ENCODE measurements at places on chromosomes 4 and X.

DNA sequence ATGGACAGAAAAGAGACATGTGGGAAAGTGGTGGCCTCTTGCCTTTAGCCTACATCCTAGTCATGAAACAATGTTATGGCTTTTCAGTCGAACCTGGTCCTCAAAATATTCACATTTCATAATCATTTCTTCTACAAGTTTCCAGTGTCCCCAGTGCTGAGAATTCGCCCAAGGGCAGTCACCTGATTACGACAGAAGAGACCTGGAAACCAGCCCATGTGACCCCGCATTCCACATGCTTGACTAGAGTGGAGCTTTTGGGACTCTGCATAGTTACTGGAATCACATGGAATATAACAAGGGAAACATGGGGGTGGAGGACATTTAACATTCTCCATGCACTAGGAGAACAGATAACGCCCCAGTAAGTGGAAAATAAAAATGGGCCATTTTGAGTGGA, 100.1 kb downstream of the PPARGC1A start:
- DNase-seq: no peak

- DNase-seq: no peak
Observed at GRCh38 chr4:185020293-185020808, 2.1 kb downstream of the HELT start.

DNA sequence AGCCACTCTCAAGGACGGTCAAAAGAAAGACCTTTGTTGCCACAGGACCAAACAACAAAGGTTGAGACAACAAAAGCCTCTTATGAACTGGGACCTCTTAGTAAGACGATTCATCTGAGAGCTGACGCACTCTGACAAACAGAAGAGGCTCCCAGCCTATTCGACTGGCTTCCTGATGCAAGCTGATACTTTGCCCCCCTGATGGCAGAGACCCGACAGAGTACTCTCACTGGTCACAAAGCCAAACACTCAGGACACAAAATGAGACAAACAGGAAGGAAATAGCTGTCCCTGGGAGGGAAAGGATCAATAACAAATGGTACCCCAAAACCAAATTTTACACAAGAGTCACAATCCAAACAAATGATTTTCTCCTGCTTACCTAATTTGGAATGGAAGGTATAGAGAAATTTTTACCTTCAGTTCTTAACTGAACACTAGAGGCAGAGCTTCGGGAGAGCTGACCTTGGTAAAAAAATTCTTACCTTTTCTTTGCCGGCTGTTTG, 75.2 kb upstream of the PLAC8 start:
- no peak for DNase-seq

GRCh38 chrX:65985922-65986588, 53.8 kb downstream of the VSIG4 start:
- DNase-seq: peak; percentile 84

DNA sequence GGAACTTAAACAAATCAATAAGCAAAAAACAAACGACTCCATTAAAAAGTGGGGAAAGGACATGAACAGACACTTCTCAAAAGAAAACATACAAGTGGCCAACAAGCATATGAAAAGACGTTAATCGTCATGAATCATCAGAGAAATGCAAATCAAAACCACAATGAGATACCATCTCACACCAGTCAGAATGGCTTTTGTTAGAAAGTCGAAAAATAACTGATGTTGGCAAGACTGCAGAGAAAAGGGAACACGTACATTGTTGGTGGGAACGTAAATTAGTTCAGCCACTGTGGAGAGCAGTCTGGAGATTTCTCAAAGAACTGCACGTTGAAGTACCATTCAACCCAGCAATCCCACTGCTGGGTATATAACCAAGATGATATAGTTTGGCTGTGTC, 23.7 kb downstream of the NEUROG2 start:
- no peak for DNase-seq

DNA sequence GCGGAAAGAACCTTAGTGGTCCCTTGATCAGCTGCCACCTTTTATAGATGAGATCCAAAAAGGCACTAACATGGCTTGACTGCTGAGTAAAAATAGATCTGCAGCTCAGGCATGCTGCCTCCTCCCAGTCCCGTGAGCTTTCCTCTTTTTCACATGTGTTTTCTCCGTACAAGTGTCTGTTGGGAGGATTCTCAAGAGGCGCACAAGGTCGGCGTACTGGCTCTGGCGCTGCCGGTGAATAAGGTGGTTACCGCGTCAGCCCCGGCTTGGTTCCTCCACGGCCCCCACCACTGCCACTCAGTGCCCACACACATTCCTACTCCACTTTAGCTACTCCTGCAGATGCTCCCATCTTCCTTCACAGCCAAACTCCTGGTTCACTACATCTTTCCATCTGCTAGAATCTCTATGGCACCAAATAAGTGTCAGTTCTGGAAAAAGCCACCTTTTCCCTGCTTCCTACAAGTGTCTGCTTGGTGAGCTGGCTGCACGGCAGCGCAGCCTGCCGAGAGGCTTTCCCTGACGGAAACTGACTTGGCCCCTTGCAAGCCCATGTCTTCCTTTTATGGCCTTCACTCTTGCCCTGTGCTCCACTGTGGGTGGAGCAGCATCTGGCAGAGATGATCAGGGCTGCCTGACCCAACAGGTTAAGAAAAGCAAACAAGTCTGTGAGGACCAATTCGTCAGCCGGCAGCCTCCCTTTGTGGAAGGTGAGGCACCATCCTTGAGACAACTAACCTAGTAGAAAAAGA, 99.8 kb downstream of the KLHL8 start:
- no peak for DNase-seq

GRCh38 chr4:147874109-147874508, 142.2 kb downstream of the ARHGAP10 start:
- DNase-seq: no peak

DNA sequence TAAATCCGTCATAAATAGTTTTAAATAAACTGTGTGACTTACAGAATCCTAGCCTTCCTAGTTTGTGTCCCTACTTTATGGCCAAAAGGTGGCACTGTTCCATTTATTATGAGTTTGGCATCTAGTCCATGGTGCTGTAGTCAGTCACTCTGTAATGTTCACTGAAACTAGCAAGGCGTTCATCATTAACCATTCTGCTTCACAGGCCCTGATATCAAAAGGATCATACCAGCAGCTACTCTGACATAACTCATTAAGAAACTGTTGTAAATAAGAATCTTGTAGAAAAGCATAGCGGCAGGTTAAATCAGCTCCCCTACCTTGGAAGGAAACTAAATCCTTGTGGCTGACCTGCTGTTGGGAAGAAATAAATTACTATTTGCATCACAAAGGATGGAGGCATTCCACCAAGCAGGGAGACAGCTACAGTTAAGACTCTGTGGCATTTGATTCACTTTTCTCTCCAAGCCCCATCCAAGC, 919.6 kb upstream of the DIAPH2 start:
- peak; percentile 0 for DNase-seq

GRCh38 chrX:69319376-69319775, 154.1 kb upstream of the PJA1 start:
- DNase-seq: no peak

GRCh38 chrX:77444545-77444944, 2.6 kb upstream of the FGF16 start:
- DNase-seq: peak; percentile 51

- DNase-seq: no peak
Observed at GRCh38 chrX:137573324-137574101, 7.6 kb downstream of the ZIC3 start.

- no peak for DNase-seq
Observed at GRCh38 chrX:131923614-131924250, 99.4 kb upstream of the STK26 start.

GRCh38 chr4:81745050-81745449, 273.3 kb upstream of the RASGEF1B start:
- DNase-seq: no peak

DNA sequence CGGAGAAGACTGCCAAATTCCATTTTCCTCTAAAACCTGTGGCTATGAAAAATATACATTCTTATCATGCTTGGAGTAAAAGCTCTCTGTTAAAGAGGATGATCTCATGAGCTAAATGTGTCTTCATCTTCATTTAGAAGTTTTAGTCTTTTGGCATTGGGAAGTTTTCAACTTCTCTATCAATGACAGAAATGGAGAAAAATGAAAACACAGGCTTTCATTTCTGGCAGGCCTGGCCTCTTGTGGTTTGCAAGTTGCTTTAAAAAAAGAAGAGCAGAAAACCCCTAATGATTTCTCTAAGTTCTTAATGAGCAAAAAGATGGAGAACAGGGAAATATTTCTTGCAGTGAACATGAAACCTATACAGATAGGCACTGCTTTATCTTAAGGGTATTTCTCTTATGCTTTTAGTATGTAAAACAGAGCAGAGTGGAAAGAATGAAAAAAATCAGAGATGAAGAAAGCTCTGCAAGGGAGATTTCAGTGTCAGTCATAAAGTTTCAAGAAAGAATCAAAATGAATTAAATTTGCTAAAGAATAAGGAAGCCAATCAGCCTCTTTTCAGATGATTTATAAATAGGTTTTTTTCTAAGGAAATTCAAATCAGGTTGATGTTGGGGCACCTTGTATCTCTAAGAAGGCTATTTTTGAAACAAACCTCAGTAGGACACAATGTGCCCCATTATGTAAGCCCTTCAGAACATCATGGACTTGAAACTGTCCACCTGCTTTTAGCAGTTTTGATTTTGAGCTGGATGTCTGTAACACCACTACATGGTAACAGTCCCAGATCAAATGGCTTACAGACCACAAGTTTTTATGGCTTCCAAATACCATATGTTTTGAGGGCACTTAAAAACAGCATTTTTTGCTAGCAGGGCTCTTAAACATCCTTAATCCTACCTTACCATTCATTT, 225.0 kb downstream of the GRIA3 start:
- no peak for DNase-seq

DNA sequence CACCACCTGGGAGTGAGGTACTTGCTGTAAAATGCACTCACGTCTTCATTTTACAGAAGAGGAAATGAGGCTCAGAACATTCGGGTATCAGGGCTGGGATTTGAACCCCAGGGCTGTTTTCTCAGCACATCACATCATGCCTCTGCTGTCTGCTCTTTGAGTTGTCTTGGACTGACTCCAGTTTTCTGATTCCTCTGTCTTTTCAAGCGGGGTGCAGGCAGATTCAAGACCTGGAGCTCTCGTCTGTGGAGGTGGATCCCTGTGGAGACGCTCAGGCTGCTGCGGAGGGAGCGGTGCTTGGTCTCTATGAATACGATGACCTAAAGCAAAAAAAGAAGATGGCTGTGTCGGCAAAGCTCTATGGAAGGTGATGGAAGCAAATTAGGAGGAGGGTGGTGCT, 6.3 kb downstream of the LAP3 start:
- no peak for DNase-seq

DNA sequence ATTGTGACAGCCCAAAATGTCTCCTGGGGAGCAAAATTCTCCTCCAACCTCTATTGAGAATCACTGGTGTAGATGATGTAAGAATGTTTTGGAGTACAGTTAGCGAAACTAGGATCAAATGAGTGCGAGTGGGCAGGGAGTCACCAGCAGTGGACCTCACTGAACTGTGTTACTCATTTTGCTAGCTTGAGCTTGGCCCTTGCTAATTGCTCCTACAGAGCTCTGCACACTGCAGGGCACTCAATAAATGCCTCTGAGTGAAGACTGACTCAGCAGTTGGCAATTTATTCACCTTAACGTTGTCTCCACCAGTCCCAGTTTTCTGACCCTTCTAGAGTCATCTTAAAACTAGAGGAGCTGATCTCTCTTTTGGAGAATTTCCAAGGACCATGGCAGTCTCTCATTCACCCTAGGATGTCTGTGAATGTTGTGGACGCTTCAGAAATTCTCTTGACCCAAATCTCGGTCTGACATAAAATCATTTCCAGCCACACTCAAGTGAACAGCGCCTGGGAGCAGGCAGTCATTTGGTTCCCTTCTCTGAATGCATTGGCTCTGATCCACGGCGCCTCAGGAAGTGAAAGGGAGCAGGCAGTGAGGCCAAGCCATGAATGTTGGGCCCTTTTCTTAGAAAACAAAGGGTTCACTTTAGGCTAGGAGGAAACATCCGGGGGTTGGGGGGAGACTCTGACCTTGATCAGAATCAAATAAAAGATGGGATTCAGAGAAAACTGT, 148.1 kb downstream of the NWD2 start:
- peak; percentile 68 for DNase-seq

GRCh38 chr4:78644744-78645330, 93.3 kb downstream of the ANXA3 start:
- peak; percentile 81 for DNase-seq

DNA sequence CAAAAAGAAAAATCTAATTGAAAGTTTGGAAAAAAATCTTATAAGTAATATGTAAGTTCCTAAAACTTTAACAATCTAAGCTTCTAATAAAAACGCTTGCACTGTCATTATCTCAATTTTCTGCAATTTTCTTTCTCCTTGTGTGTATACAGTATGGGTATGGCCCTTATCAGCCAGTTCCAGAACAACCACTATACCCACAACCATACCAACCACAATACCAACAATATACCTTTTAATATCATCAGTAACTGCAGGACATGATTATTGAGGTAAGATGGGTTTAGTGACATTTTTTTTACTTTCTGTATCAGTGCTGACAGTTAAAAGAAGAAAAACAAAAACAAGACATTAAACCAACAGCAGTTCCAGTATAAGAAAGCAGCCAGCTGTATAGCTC, 4.9 kb downstream of the STATH start:
- no peak for DNase-seq

GRCh38 chr4:4602468-4602867, 60.6 kb upstream of the STX18 start:
- no peak for DNase-seq

DNA sequence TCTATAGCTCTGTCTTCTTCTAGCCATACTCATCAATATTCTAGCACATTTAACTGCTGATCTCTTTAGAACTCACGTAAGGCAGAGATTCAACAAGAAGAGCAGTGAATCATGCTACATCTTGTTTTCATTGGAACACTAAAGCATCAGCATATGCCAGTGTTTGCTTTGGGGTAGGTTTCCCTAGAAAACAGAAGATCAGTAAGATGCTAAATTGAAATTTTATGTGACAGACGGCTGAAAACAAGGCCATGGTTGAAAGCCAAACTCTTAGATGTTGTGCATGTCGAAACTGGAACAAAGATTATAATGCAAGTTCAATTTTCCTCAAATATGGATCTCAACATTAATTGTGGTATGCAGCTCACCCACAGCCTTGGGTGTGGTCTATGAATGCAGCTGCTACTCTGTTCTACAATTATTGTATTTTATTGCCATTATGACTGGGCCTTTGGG, 107.6 kb downstream of the PDLIM5 start:
- no peak for DNase-seq

GRCh38 chrX:2967998-2968909, 38.1 kb upstream of the ARSH start:
- peak; percentile 3 for DNase-seq

- DNase-seq: no peak
Observed at GRCh38 chr4:148164557-148164956, 277.7 kb downstream of the NR3C2 start.

DNA sequence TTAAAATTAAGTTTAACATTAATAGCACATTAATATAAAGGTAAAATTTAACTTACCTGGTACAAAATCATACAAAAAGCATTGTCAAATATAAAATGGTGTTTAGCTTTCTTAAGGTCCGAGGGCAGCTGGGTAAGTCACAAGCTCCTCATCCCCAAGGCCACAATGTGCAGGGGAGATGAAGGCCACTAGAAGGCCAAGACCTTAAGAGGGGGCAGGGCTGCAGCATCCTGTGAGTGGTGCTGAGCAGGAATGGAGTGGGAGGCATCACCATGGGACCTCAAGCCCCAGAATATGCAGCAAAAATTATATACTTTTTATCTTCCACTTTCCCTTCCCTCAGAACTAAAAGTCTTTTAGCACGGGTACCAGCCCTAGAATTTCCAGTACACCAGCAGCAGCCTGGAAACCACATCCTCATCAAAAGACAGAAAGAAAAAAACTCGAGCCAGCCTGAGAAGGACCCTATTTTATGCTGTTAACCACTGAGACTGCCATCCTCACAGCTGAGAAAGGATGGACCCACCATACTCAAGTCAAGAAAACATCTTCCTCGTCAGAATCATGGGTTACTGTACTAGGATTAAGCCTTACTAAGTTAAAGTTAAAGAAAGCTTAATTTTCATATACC, 13.0 kb upstream of the RHOXF2 start:
- no peak for DNase-seq

All from suppressor macrophage treated with lipopolysaccharide for 1 hour (primary cell).